Non-pigmented ciliary epithelial cell (primary cell): ENCODE measurements at places on chromosomes 11 and 22.

- DNase-seq: no peak
Measured at GRCh38 chr11:109522116-109522755, 100.2 kb downstream of the C11orf87 start.

DNA sequence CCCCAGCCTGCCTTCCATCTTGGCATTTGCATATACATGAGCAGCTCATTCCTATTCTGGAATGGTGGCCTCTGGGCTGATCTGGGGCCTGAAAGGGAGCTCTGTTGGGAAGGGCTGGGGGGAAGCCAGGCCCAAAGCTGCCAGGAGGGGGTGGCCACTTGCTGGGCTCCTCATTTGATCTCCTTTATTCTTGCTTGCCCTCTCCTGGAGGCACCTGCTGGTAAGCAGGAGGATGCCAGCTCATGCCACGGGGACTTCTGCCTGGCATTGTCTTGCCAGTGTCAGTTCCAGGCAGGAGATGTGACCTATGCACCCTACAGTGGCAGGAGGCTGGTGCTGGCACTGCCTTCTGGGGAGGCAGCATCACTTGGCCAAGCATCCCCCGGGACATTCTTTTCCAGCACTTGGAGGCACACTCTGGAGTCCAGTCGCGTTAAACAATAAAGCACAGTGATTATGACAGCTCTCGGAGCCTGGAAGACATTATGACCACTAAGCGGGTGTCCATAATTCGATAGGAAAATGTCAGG is 128.3 kb downstream of the NTM start:
- DNase-seq: no peak

DNA sequence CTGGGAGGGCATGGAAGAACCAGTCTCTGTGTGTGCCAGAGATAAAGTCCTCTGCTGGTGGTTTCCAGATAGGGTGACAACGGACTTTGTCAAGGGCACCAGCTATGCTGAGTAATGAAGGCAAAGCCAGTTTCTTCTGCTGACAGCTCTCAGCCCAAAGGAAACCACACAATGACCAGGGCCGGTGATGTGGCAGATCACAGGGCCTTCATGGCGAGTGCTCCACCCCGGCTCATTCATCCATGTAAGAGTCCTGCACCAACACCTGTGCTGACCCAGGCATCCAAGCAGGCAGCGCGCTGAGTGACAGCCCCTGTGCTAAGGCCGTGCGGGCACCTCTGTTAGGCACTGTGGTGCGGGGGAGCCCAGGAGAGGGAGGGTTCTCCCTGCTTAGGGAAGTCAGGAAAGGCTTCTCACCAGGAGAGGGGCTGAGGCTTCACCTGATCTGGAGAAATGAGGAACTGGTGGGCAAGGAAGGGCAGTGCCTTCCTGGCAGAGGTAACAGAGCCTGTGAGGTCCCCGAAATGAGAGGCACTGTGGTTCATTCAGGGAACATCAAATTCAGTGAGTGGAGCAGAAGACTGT is 33.8 kb downstream of the TP53I11 start:
- no peak for DNase-seq

- no peak for DNase-seq
Measured at GRCh38 chr11:126154691-126155090, 56.8 kb downstream of the RPUSD4 start.

DNA sequence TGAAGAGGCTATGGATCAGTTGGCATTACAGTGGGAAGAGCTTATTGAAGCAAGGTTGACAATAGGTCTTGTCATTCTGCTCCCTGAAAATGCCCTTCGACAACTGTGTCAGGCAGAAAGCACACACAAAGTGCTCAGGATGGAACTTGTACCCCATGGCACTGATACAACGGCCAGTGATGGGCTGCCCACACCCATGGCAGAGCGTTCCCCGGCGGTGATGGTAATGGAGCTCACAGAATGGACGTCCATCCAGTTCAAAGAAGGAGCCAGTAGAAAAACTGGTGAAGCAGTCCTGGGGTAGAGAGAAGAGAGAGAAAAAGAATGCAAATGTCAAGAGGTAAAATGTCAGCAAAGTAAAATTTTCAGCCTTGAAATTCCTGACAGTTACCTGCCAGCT is 19.5 kb upstream of the OR5B21 start:
- DNase-seq: no peak
